ENCODE measurements at places on chromosomes 2 and 18.

- DNase-seq = no peak
These were observed 31.6 kb upstream of the MREG start for GRCh38 chr2:216044883-216045486.

GRCh38 chr2:75327334-75327733 is 128.0 kb upstream of the TACR1 start:
- no peak for DNase-seq

DNA sequence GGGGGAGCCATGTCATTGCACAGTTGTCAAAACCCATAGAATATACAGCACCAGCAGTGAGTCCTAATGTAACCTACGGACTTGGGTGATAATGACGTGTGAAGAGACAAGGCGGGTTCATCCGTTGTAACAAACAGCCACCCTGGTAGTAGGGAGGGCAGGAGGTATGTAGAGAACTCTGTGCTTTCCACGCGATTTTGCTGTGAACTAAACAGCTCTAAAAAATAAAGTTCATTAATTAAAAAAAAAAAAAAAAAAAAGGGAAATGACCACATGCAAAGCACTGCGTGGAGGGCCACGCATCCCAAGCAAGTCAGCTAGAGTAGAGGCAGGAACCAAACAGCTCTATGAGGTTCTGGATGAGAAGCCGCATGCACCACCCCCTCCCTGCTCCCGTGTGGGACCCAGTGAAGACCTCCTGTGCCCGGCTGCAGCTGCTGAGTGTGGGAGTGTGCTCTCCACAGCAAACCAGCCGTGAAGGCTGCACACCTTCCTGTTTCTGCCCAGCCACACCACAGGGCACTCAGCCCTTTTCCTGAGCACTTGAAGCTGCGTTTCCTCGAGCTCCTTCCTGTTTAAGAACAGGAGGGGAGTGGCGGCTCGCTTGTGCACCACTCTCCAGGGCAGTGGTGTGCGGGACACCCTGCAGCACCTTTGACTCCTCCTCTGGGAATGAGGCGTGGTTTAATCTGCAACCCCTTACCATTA is 65.6 kb downstream of the ODC1 start:
- DNase-seq = peak; percentile 30

DNA sequence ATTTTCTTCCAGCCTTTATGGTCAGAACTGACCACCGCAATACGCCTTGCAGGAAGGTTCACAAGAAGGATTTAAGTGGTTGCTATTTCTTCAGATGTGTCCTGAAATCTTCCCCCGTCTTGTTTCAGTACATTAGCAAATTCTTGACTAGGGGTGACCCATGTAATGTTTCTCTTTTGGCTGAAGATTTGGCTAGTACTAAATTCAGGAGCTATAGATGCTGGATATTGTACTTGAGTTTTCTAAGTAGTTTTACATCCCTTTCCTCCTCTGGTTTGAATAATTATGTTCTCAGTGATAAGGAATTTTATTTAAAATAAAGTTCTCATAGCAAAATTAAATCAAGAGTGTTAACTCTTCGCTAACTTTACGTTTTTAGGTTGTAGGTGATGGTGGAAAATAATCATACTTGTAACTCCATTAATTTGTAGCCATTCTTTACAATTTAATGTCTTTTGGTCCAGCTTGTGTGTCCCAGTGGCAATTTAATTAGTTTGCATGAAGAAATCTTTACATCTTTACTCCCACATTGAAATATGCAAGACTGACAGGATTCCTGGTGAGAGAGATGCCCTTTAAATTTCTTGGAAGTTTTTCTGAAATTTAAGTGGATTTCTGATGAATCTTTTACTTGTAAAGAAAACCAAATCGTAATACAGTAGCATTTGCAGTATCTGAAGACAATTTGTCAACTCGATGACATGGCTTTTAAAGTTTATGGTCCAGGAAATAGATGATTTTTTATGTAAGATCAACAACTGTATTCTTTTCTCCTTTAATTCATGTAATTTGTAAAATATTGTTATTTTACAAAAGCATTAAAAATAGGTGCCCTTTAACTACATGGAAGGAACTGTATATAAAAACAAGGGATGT is 2.8 kb downstream of the PHLPP1 start:
- no peak for DNase-seq

- DNase-seq = no peak
These were observed 66.5 kb downstream of the COLEC12 start for GRCh38 chr18:433960-434359.

DNA sequence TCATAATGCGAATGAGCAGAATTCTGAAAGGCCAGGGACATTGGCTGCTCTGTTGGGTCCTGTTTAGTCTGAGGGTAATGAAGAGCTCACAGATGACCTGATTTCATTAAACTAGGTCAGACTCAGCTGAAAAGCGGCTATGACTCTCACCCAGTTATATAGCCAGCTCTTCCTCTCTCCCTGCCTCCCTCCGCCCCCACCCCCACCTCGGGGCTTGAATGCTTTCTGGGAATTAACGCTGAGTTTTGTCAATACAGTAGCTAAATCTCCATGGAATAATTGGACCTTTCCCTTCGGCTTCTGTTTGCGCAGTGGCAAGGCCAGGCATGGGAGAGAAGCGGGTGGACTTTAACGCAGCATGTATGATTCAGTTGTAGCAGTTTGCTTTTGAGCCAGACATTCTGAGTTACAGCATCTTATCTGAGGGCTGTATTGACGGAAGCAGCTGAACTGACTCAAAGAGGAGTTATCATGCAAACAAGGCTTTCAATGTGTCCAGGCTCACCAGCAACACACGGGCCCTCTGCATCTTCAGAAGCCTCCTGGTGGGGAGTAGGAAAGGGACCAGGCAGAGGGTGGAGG is 110.6 kb downstream of the MYCN start:
- no peak for DNase-seq

GRCh38 chr2:37892436-37893114 is 32.5 kb upstream of the RMDN2 start:
- peak; percentile 30 for DNase-seq

- DNase-seq = no peak
These were observed 67.3 kb downstream of the APOB start for GRCh38 chr2:20976527-20976926.

- no peak for DNase-seq
These were observed 76.7 kb downstream of the MERTK start for GRCh38 chr2:111975053-111975552.

DNA sequence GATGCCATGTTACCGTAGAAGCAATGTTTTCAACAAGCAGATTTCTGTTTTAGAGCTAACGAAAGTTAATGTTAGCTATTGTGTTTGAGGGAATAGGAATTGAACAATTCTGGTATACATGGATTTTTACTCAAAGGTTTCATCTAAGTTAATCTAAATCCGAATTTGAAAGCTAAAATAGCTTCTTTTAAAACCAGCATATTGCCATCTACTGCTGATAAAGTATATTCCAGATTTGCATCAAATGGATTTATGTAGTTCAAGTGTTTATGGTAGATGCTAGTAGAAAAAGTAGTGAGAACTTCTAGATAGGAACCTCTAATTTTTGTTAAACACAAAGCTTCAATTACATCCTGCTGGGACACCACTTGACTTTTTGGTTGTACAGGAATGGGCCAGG is 1569.5 kb upstream of the NXPH2 start:
- DNase-seq = no peak

DNA sequence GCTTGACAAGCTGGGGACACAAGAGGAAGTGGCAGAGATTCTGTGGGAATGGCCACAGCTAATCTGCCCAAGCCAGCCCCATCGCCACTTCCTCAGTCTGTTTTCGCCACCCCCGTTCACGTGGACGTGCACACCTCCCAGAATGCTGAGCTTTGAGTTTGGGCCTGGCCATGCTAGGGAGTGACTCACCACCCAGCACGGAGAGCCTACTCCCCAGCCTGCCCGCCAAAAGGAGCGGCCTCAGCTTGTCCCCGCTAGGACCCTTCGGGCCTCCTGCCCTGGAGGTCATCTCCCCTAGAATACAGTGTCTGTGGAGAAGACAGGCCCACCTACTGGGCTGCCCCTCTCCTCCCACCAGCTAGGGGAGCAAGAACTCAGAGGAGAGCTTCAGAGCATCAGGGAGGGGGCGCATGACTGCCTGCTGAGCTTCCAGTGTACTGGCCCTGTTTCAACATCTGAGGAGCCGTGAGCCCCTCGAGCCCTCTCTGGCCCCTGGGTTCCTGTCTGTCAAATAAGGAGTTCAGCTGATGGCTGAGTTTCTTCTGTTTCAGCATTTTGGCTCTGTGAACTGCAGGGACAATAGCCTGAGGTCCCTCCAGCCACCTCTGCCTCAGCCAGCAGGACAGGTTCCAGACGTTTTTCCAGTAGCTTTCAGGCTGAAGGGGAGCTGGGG is 5.1 kb downstream of the SLC35F6 start:
- DNase-seq = no peak

- no peak for DNase-seq
These were observed 108.5 kb downstream of the WDSUB1 start for GRCh38 chr2:159177957-159178356.

DNA sequence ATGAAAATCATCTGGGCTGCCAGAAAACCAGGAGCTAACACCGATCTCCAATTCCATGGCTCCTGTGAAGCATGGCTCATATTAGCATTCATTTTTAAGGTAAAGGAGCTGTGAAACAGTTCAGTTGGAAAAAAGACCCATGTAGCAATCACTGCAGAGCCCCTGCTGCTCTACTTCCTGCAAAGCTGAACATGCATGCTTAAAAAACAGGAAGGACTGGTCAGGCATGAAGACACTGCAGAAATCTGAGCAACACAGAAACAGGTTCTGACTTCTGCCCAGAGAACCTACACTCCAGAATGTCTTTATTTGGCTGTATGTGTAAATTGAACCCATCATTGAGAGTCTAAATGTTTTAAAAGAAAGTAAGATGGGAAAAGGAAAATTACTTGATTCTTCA is 950.6 kb downstream of the DCDC2C start:
- DNase-seq = no peak

GRCh38 chr2:64632835-64633819 is 20.6 kb downstream of the SERTAD2 start:
- DNase-seq = no peak

GRCh38 chr18:59605633-59606192 is 91.5 kb downstream of the CCBE1 start:
- DNase-seq = no peak

DNA sequence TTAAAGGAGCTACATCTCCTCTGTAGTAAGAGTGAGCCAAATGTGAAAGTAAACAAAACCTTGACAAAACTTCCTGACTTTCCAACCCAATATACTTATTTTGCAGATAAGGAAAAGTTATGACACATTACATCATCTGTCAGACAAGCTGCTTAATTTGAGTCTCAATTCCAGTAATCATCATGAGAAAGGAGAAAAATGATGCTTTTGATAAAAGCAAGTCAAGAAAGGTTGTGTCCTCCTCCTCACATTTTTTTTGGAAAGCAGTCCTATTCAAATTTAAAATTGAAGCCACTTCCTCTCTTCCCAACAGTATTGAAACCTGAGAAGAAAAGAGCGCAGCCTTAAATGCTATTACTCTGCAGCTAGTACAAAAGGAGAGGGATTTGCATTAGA is 519.6 kb downstream of the LRP1B start:
- DNase-seq = no peak

DNA sequence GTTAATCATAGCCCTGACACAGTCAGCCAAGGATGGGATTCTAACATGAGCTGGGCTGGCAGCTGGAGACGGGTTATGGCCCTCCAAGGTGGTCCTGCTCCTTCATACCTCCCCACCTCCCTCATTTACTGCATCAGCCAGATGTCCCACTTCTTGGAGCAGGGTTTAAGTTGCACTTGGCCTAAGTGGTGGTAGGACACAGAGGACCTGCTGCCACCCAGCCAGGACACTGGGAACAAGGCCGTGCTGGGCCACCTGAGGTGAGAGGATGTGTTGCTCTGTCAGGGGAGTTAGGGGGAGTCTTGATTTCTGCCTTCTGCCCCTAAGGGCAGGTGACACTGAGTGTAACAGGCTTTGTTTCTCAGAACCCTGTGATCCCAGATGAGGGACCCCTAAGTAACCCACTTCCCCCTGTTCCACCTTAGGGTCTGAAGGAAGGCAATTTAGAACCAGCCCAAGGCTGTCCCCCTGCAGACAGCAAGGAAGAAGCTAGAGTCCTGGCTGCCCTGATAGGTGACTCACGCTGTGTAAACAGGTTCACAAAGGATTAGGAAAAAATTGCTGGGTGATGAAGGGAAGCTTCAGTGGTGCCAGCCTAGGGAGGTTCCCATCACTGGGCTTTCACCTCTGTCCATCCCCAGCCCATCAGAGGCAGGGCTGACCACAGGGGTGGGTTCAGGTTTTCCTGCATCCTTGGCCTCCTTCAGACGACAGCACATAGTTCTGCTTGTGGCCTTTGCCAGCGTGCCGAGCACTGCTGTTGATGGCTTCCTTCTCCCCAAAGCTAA is 114.3 kb upstream of the MCFD2 start:
- DNase-seq = no peak

DNA sequence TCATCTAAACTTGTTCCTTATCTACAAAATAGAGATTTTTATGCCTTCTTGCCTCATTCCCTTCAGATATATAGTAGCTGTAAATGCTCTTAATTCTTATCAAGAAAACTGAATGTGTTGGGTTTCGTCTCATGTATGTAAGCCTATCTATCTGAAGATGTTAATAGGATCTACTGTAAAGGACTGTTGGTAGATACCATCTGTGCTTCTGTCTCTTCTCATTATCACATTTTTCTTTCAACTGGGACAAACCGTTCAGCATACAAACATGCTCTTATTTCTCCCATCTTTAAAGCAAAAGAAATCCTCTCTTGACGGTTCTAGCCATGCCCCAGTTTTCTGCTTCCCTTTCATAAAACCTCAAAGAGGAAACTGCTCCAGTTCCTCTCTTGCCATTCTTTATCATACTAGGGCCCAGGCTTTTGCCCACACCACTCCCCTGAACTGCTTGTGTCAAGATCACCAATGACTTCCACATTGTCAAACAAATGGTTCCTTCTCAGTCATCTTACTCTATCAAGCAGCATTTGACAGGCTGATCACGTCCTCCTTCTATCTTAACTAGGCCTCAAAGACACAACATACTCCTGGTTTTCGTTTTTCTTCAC is 88.7 kb downstream of the ARHGEF33 start:
- no peak for DNase-seq

- DNase-seq = no peak
These were observed 250.5 kb downstream of the TWIST2 start for GRCh38 chr2:239098288-239098970.

- no peak for DNase-seq
These were observed 100.7 kb downstream of the DTNB start for GRCh38 chr2:25572638-25573037.

GRCh38 chr2:19352946-19353720 is 5.3 kb downstream of the OSR1 start:
- DNase-seq = no peak

GRCh38 chr2:42937171-42937875 is 144.9 kb upstream of the HAAO start:
- no peak for DNase-seq

DNA sequence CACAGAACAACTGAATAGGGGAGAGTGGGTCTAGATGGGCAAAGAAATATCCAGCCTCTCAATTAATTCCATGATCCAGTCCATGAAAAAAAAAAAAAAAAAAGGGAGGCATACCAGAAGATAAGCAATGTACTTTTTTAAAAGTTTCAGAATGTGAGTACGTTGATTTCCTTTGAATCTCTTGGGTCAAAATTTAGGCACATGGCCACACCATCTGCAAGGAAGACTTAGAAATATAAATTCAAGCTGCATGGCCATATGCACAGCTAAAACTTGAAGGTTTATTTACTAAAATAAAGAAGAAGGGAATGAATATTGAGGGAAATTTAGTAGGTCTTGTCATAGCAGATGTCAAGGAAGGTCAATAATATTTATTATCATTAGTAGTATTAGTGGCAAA is 286.5 kb upstream of the CDH7 start:
- DNase-seq = no peak

- peak; percentile 55 for DNase-seq
These were observed at the start of gene AFF3 for GRCh38 chr2:100142393-100142792. Gene AFF3, minus strand, starts transcription at chr2:100142590. Its CDS starts 38,136 bp downstream, at chr2:100104454.

All from GM18507 (cell line).